ENCODE measurements at places on chromosomes 7 and 10.

DNA sequence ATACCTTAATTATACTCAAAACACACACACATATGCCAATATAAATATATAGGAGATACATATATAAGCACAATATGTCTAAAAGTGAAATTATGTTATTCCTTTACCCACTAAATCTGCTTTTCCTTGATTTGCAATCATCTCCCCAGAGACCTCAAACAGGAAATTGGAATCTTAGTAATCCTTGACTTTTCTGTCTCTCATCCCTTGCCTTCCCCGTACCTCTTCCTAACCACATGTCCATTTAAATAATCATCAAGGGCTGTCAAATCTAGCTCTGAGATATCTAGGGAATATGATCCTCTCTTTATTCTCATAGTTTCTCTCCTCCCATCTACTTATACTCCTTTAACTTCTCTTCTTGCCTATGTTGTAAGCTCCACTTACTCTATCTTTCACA lies 336.6 kb downstream of the HGF start:
- no peak for DNase-seq

DNA sequence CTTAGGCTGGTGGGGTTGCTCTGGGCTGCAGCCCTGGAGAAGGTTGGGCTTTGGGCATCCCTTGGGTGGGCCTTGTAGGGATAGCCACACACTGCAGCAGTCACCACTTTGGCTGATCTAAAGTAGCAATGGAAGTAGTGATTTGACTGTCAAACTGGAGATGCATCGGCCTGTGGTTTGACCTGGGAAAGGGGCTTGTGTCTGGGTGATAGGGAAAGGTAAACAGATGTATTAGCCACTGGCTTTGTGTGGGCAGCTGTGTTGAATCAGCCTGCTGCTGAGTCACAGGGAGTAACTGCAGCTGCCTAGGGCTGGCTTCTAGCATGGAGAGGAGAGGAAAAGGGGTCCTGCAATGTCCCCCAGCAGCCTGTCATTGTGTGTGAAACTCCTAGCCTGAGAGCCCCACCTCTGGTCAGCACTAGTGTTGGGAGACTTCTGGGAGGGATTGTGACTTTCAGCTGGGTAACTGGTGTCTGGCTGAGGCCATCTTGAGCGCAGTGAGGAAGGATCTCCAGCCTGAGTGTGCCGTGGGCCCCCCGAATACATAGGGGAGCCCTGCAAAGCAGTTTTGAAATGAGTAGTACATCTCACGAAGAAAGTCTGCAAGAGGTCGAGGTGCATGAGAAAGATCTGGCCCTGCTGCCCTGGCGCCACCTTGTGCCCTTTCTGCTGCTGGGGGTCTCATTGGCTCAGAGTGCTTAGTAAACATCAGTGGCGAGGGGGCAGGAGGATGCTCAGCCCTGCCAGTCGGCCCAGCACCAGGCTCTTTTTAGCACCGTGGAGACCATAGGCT lies 117.3 kb downstream of the FANK1 start:
- DNase-seq: no peak

GRCh38 chr7:13639396-13639795 lies 350.1 kb downstream of the ETV1 start:
- no peak for DNase-seq

- no peak for DNase-seq
Observed at GRCh38 chr10:70564113-70564725, 38.3 kb downstream of the PRF1 start.

GRCh38 chr7:146208492-146208891 lies 91.9 kb downstream of the CNTNAP2 start:
- DNase-seq: no peak
